ENCODE measurements at places on chromosomes 6 and 20.

- DNase-seq, result peak; percentile 26
Observed at GRCh38 chr6:56555438-56555872, 87.2 kb downstream of the DST start.

DNA sequence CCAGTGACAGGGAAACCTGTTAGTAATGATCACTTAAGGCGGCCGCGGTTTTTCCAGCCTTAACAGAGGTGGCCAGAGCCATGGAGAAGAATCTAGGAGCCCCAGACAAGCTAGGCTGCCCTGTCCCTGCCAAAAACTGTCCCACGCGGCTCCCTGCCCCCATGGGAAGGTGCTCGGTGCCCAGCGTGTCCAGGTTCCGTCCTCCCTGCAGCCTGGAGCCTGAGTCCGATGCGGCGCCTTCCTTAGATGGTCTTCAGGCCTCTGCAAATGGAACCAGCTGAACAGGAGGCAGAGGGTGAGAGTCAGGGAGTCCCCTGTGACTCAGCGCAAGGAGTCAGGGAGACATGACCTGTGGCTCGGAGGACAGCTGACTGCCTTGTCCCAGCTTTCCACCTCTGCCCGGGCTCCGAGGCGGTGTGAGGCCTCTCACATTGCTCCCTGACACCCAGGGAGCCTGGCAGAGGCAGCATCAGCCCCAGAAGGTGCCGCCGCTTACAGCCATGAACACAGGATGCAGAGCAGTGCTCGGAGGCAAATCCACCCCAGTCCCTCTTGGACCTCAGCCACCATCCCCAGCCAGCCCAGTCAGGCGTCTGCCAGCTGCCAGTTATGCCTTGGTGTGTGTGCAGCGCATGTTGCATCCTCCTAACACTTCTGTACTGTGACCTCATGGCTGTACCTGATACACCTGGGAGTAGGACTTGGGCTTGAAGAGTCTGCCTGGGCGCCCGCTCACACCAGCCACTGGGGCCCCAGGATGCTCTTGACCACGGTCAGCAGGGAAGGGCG lies 377.7 kb downstream of the CDH4 start:
- DNase-seq, result no peak

GRCh38 chr6:46320505-46320904 lies 149.7 kb upstream of the ENPP5 start:
- DNase-seq, result no peak

- DNase-seq, result peak; percentile 70
Observed at GRCh38 chr20:53828088-53828681, 234.5 kb upstream of the ZNF217 start.

DNA sequence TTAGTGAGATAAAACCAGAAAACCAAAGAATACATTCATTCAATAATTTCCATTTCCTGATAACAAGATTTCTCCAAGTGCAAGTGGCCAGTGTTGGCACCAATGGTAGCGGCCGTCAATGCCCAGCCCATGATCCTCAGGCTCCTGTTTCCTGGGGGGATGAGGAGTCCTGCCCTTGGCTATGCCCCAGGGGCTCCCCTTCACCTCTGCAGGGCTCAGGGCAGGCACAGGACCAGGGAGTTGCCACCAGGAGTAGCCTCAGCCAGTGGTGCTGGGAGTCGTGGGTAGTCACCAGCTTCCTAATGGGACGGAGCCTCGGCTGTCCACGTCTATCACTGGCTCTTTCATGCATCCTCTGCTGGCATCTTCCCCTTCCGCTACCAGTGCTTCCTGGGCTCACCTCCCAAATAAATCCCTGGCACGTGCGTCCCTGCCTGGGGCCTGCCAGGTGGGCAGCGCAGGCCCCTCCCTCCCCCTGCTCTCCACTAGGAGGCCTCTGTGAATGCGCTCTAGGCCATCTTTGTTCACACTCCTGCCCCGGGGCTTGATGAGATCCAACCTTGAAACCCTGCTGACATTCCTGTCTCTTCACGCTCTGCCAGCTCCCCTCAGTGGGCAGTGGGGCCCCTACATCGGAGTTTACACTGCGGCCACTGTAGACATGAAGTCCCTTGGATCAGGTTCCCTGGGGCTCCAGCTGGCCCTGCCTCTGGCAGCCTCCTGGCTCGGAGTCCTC lies 215.7 kb downstream of the SYNDIG1 start:
- DNase-seq, result no peak

DNA sequence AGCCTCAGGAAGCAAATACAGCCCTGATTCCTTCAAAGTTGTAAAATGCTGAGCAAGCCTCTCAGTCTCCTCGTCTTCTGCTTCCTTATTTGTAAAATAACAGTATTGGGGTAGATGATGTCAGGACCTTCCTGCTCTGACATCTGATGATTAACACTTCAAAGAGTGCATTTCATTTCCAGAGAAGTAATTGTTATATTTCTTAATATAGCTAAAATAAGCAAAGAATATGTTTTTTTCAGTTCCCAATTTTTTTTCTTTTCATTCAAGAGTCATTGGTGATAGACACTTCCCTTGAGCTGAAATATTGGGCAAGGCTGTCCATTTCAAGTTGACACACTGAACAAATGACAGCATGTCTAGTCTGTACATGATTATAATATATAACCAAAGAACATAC lies 53.4 kb downstream of the SLX4IP start:
- DNase-seq, result no peak

DNA sequence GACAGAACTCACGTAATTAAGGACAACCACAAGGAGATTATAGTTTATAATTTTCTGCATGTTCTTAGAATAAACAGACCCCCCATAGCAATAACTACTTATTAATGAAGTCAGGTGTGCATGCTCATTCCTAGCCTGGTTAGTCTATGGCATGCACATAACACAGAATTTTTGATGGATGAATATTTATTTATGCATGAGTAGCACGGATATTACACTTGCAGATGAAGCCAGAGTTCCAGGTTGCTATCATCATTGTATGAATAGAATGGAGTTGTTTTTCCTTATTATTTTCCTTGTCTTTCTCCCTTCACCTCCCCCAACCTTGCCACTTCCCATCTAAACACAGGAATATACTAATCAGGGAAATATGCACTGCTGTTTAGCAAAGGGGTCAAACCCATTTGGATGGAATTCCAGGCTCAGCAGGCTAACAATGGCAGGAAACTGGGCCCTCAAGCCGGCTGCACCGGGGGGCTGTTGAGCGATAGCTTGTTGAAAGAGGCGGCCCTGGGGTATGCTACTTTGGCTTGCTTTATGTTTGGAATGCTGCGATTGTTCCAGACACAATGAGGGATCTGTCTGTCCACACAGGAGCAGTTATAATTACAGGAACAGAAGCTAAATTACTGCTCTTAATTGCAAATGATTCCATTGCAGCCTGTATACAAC lies 112.6 kb downstream of the TMEM170B start:
- DNase-seq, result peak; percentile 39

DNA sequence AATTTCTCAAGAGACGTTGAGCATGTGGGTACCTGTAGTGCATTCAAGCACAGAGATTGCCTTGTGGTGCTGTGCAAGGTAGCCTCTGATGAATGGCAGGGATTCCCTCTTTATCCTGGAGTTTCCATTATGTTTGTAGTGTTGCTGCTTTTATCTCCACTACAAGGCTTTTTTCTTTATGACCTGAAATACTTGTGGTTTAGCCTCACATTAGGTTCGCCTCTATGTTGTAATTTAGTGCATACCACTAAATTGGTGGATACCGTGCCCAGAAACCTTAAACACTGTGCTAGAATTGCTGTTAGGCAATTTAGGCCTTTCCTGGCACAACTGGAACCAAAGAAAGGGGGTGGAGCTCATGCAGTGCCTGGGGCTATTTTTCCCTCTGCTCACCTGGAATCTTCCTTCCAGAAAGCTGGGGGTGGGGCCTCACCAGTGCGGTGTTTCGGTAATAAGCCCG lies 76.8 kb downstream of the NCOA7 start:
- DNase-seq, result peak; percentile 41

DNA sequence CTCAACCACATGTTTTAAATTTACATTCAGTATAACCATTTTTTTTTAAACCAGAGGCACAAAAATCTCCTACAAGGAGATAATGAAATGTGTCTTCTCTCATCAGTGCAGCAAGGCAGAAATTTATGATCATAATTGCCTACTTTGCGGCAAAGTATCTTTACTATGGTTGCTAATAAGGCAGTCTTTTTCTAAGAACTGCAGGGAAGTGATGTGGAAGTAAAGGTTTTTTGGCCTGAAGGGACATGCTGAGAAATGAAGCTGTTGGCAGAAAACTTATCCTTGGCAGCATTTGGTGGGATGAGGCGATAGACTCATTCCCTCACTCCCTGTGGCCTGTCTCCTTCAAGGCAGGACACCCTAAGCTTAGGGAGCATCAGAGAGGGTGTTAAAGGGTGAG lies 48.7 kb downstream of the SCGN start:
- no peak for DNase-seq

DNA sequence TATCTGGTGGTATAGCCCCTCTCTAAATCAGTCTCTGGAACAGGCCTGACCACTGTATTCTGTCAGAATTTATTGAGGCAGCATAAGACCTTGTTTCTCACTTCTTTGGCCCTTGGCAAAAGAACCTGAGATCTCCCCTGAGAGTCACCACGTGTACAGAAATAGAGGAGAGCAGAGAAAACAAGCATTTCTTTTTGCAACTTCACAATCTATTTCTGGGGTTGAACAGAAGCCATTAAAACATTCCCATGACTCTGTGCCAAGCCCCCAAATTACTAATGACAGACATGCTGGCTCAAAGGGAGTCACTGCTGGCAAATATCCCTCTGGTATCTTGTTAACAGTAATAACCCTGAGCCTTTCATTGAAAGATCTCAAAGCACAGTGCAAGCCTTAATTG lies 395.3 kb downstream of the MAFB start:
- no peak for DNase-seq

GRCh38 chr6:21846541-21847451 lies 253.2 kb downstream of the SOX4 start:
- no peak for DNase-seq

DNA sequence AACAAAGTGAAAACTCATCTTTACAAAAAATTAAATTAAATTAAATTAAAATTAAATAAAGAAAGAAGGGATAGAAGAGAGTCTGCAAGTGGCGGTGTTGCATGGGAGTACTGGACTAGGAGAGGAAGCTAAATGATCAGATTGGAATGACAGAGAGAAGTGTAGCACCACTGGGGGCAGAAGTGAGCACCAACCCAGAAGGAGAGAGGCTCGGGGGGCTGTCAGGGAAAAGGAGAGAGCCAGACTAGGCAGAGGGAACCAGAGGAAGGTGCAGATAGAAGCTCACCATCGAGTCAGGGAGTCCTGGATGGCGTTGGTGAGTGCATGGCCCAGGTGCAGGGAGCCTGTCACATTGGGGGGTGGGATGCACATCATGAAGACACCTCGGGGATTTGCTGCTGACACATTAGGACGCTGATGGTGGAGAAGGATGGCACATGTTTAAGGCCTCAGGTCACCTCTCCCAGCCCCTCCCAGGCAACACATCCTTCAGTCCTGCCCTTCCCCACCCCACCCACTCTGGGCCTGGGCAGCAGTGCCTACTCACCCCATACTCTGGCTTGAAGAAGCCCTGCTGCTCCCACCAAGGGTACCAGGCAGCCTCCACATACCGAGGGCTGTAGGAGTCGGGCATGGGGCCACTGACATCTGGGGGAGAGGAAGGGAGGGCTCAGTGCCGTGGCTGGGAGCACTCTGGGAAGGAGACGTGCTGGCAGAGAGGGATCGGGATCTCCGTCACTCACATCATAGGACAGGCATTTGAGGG lies 4.0 kb downstream of the VARS1 start:
- DNase-seq, result peak; percentile 82

DNA sequence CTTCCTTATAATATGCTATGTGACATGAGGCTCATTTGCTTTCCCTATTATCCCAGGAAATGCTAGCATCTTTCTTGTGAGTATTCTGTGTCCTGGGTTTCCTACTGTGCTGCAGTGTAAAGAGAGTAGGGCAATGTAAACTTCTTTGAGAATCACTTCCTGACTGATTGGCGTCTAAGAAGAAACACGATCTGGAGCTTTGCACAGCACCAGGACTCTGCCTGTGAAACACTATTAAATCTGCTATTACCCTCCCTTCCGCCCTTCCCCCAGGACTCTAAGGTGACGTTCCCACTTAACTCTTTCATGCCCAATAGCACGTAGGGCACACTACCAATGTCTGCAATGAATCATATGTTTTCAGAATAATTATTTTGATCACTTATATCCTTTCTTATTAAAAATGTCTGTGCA lies 607.3 kb upstream of the CITED2 start:
- no peak for DNase-seq

DNA sequence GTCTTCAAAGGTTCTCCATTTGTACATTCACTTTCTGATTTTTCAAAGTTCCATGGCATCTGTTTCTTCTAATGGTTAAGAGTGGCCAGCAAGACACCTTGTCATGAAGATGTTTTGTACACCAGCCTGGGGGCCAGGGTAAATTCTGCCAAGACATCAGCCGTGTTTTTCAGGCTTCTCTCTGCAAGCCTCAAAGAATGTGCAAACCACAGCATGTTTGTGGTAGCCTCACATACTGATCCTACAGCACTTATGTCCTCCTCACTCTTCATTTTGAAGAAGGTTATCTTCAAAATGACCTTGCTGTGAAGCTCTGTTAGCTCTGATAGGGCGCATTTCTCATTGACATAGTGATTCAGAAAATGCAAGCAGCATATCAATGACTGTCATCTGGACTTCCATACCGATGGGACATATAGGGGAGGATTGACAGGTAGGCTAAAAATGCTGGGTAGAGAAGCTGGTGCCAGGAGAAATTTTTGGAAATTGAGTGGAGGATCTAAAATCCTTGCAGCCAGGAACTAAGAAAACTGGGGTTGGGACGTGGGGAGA lies 59.3 kb upstream of the SPTLC3 start:
- no peak for DNase-seq

DNA sequence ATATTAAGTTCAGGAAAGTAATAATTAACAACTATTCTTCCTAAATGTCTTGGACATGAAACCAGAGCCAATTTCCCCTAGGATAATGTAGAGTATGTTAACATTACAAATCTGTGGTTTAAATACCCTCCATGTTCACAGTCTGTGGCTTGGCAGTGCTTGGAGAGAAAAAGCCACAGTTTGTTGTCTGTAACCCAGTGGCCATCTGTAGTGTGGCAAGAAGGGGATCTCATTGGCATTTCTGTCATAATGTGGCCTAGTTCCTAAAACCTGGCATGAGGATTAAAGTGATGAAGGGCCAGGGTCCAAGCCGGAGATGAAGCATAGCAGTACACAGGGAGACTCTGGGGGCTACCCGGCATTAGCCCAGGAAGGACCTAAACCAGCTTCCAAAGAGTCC lies 31.2 kb downstream of the SYNE1 start:
- DNase-seq, result no peak

- DNase-seq, result no peak
Observed at GRCh38 chr6:157203312-157203744, 120.0 kb downstream of the TMEM242 start.

- DNase-seq, result peak; percentile 86
Observed at GRCh38 chr20:50304501-50304856, 113.8 kb downstream of the CEBPB start.

DNA sequence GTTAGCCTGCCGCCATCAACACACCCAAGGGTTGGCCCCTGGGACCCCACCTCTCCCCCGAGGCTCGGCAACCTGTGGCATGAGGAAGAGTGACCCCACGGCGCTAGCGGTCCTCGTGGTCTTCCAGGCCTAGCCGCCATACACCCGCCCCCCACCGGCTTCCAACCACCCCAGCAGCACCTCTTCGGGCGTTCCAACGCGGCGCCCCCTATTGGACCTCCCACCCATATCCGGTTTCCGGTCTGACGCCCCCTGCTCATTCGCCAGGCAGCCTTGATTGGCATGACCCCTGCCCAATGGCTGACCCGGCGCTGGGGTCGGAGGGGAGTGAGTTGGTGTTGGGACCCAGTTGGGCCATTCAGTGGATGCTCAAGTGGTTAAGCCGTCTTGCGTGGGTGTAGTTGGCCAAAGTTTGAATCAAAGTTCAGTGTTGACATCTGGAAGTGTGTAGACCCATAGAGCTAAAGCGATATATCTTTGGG lies at the start of gene GNAS-AS1:
GNAS-AS1 (minus strand) TSS at position 210 of the 482 bp plus-strand sequence.
- DNase-seq, result peak; percentile 94
